Activated CD8-positive, alpha-beta memory T cell treated with anti-CD3 and anti-CD28 coated beads, Interleukin-2, amount 10 ng/mL, durations not matched to agents 7 days and 5 days (primary cell): ENCODE measurements at places on chromosomes 11 and 22.

- no peak for DNase-seq
- H3K4me3 ChIP-seq, result no peak overlapping the region
- H3K27ac ChIP-seq, result no peak overlapping the region
Observed at GRCh38 chr11:15577519-15577918, 462.8 kb downstream of the INSC start.

DNA sequence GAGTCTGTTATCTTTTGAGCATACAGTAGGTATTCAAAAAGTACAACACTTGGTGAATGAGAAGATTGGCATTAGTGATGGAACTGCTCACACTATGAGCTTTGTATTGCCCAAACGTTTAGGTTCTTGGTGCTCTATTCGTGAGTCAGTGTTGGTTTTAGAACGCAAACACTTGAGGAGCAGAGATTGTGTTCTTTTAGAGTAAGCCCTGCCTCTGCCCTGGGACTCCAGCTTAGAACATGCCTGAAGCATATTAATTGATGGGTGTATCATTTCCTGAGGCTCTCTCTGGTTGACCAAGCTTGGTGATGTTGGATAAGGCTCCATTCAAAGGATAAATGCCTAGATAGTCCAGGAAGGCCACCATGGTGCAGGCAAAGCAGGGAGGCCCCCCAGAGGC, 10.9 kb downstream of the MTNR1B start:
- DNase-seq, result no peak
- H3K27me3 ChIP-seq, result no peaks in the 10 kb centered on the region
- H3K4me3 ChIP-seq, result no peak overlapping the region
- H3K27ac ChIP-seq, result no peak overlapping the region
- H3K4me1 ChIP-seq, result no peaks in the 10 kb centered on the region

GRCh38 chr11:76251576-76251975, 45.3 kb upstream of the WNT11 start:
- no peaks in the 10 kb centered on the region for H3K4me1 ChIP-seq
- no peaks in the 10 kb centered on the region for H3K36me3 ChIP-seq
- H3K4me3 ChIP-seq, result no peak overlapping the region
- peaks cover 6% of the 10 kb centered on the region for H3K27me3 ChIP-seq
- no peak overlapping the region for H3K27ac ChIP-seq

DNA sequence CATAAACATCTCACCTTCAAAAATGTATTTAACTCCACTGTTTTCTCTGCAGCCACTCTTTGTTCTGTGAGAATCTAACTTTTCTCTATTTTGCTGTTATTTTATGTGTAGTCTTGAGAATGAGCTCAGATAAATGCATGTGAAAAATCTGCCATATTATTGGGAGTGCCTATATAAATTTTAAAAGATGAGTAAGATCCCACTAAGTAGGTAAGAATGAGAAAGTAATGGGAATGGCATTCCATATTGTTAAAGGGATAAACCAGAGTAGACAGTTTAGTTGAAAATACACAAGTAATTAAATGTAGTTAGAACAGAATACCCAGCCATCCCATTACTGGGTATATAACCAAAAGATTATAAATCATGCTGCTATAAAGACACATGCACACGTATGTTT, 817.2 kb downstream of the FAM181B start:
- DNase-seq, result no peak
- no peak overlapping the region for H3K27ac ChIP-seq
- H3K36me3 ChIP-seq, result peaks cover 1% of the 10 kb centered on the region
- peaks cover 5% of the 10 kb centered on the region for H3K4me1 ChIP-seq
- no peaks in the 10 kb centered on the region for H3K27me3 ChIP-seq

- no peaks in the 10 kb centered on the region for H3K4me1 ChIP-seq
- no peaks in the 10 kb centered on the region for H3K36me3 ChIP-seq
- H3K27me3 ChIP-seq, result peaks cover 3% of the 10 kb centered on the region
- H3K4me3 ChIP-seq, result no peak overlapping the region
- no peak overlapping the region for H3K27ac ChIP-seq
- no peak for DNase-seq
Observed at GRCh38 chr11:131465746-131466145, 95.3 kb downstream of the NTM start.

GRCh38 chr11:11502263-11502861, 119.4 kb downstream of the GALNT18 start:
- no peak for DNase-seq
- H3K27ac ChIP-seq, result no peak overlapping the region
- H3K4me1 ChIP-seq, result no peaks in the 10 kb centered on the region
- H3K4me3 ChIP-seq, result no peak overlapping the region

DNA sequence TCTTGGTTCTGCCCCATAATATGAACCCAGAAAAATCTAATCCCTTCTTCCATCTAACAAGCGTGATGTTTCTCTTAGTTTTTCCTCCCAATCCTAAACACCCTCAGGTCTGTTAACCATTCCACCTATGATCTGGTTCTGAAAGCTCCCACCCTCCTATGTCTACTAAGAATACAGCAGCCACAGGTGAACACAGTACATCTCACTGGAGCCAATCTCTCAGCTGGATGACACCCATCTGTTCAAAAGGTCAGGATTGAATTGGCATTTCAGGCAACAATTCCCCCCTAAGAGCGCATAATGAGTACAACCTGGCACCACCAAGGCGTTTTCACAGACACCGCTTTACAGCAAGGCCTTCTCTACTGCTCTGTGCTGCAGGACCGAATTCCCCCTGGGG, 19.0 kb upstream of the APOA1 start:
- peak overlapping the region; percentile 5 for H3K27ac ChIP-seq
- no peaks in the 10 kb centered on the region for H3K27me3 ChIP-seq
- peaks cover 44% of the 10 kb centered on the region for H3K36me3 ChIP-seq
- DNase-seq, result no peak

DNA sequence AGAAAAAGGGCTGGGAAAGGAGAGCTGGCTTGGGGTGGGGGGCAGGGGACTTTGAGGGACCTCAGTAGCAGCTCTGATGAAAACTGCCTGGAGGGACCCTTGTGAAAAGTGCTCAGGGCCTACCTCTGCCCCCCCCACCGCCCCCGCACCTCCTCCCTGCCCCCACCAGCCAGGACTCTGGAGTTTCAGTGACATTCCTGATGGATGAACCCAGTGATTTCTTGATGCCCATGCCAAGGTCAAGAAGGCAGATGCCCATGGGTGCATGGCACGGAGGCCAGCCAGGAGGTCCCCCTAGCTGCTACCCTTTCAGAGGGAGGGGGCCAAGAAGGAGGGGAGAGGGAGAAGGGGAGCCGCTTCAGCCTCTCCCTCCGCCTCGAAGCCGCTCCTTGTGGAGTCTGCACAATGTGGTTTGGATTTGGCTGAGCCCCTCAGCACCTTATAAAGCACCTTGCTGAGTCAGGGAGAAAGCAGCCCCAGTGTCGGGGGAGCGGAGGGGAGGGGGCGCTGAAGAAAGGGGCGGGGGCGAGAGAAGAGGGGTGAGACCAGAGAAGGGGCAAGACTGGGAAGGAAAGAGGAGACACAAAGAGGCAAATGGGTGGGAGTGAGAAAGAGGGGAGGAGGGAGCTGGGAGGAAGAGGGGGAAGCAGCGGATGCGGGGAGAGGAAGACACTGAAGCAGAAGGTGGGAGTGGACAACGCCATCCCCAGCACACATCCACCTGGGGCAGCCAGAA, 2.1 kb upstream of the CLCF1 start:
- peaks cover 23% of the 10 kb centered on the region for H3K4me1 ChIP-seq
- DNase-seq, result no peak
- peaks cover 55% of the 10 kb centered on the region for H3K27me3 ChIP-seq

DNA sequence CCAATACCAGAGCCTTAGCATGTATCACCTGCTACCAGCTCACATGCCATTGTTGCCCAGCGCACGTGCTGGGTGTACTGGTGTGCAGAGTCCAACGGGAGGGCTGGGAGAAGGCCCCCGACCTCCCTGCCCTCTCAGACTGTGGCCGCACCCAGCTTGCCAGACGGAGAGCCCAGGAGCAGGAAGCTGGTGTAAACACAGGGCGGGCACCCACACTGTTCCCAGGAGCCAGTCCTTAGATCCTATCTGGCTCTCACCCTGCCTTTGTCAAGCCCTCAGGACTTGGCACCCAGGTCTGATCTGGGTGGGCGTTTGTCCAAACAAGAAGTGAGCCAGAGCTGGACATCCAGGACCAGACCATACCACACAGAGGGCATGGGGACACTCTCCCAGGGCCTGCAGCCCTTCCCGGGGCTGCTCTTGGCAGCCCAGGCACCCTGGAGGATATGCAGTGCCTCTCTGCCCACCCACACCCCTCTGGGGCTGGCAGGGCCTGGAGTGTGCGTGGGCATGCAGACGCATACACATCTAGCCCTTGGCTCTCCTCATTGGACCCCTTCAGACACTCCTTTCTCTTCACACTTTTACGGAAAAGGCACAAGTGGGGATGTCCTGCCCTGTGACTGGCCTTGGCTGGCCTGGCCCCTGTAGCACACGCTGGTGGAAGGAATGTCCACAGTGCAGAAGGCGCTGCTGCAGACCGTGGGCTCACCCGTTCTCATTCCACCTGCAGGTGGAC, 19.9 kb upstream of the CLDN5 start:
- no peak overlapping the region for H3K4me3 ChIP-seq
- no peak overlapping the region for H3K27ac ChIP-seq
- DNase-seq, result no peak
- H3K27me3 ChIP-seq, result peaks cover 18% of the 10 kb centered on the region

- H3K27me3 ChIP-seq, result peaks cover 3% of the 10 kb centered on the region
- peaks cover 6% of the 10 kb centered on the region for H3K36me3 ChIP-seq
- no peak for DNase-seq
- no peak overlapping the region for H3K4me3 ChIP-seq
- no peaks in the 10 kb centered on the region for H3K4me1 ChIP-seq
- no peak overlapping the region for H3K27ac ChIP-seq
Observed at GRCh38 chr11:2651826-2652271, 47.9 kb downstream of the KCNQ1OT1 start.

DNA sequence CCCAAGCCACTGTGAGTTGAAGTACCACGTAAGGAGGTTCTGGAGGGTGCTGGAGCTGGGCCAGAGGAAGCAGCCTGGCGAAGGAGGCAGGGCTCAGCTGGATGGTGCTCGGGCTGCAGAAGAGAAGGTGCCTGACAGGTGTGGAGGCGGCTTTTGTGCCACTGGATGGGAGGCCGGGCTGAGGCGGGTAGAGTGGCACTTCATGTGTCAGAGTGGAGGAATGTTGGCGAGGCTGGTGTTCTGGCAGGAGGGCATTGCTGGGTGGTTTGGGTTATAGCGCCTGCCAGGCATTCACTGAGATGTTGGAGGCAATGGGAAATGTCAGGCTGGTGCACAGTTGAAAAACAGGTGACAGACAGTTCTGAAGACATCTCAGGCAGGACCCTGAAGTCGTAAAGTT, 24.2 kb downstream of the UBE2L3 start:
- no peak overlapping the region for H3K27ac ChIP-seq
- no peaks in the 10 kb centered on the region for H3K27me3 ChIP-seq
- peaks cover 46% of the 10 kb centered on the region for H3K36me3 ChIP-seq
- no peak for DNase-seq
- no peak overlapping the region for H3K4me3 ChIP-seq

DNA sequence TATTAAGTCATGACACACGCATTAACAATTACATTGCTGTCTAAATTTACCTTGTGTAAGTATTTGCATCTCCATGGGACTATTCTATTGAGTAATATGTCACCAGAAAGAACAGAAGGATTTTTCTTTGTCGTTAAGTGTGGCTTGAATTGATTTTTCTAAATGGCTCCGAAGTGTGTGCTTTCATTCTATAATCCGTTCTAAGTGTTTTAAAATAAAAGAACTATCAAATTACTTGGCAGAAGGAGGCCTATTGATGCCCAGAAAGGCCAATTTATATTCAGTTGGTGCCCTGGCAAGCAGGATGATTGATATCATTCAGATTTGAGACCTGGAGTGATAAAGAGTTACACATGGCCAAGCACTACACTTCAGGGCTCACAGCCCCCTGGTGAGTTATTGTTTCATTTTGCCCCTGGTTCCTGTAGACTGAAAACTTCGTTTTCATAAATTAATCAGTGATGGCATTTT, 538.9 kb upstream of the ANO5 start:
- no peak for DNase-seq
- H3K4me3 ChIP-seq, result no peak overlapping the region
- no peaks in the 10 kb centered on the region for H3K36me3 ChIP-seq
- no peaks in the 10 kb centered on the region for H3K4me1 ChIP-seq
- no peak overlapping the region for H3K27ac ChIP-seq
- no peaks in the 10 kb centered on the region for H3K27me3 ChIP-seq

DNA sequence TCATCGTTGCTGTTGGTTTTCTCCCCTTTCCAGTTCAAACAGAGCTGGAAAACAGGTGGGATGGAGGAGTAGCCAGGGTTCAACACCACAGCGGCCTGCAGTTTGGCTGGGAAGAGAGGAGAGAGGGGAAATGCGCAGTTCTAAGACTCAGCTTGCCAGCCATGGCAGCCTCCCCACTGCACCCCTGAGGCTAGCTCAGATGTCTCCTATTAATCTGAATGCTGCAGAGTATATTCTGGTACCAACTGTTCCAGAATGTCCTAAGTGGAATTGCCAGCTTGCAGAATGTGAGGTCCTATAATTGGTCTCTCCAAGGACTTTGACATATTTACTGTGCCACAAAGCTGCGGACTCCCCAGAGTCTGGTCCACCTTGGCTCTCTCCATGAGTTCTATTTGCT, 32.0 kb downstream of the NEFH start:
- peaks cover 6% of the 10 kb centered on the region for H3K4me1 ChIP-seq
- H3K36me3 ChIP-seq, result peaks cover 35% of the 10 kb centered on the region
- H3K27ac ChIP-seq, result no peak overlapping the region
- H3K27me3 ChIP-seq, result no peaks in the 10 kb centered on the region
- H3K4me3 ChIP-seq, result no peak overlapping the region

DNA sequence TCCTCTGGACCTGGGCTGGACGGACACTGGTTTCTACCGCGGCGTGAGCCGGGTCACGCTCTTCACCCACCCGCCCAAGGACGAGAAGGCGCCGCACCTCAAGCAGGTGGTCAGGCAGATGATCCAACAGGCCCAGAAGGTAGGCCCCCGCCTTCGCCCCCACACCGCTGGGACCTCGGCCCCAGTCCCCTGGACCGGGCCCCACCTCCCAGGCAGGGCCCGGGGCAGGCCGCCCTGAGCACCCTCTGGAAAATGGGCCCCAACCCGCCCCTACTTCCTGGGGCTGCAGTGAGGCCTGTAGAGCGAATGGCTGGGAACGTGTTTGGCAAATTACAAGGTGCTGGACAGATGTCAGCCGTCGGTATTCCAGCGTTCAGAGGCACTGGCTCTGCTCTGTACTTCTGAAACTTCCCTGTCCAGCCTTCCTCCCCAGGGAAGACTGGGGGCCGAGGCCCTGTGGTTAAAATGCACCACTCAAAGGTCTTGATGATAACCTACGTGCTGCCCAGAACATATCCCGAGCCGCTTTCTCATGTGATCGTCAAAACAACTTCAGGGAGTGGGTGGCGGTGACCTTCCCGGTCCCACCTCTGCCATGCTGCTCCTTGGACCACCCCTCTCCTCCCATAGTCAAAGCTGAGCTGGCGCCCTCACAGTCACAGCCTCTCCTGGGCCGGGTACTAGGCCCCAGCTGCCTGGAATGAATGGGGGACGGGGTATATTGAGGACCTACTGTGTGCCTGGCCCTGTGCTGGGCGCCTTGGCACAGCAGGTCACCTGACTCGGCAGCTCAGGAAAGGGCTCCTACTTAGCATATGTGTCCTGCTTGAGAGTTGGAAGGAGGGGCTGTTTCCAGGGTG, 869 bp downstream of the FAM83F start:
- peaks cover 5% of the 10 kb centered on the region for H3K4me1 ChIP-seq
- no peak for DNase-seq
- H3K4me3 ChIP-seq, result no peak overlapping the region
- no peak overlapping the region for H3K27ac ChIP-seq
- H3K36me3 ChIP-seq, result no peaks in the 10 kb centered on the region
